ENCODE measurements at places on chromosomes 16 and 17.

GRCh38 chr17:50837980-50838954 lies 2.9 kb downstream of the WFIKKN2 start:
- no peak for DNase-seq

DNA sequence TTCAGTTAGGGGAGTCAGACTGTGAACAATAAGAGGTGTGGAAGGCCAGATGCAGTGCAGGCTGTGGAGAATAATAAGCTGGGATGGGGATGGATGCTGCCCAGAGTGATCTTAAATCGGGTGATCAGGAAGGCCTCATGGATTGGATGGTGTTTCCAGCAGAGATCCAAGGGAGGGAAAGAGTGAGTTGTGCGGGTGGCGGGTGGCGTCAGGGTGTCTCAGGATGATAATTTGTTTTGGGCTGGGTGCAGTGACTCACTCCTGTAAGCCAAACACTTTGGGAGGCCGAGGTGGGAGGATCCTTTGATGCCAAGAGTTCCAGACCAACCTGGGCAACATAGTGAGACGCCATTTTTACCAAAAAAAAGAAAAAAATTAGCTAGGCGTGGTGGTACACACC lies 7.9 kb downstream of the CLUAP1 start:
- no peak for DNase-seq

GRCh38 chr17:79417476-79417988 lies 193.3 kb downstream of the RBFOX3 start:
- DNase-seq, result no peak

DNA sequence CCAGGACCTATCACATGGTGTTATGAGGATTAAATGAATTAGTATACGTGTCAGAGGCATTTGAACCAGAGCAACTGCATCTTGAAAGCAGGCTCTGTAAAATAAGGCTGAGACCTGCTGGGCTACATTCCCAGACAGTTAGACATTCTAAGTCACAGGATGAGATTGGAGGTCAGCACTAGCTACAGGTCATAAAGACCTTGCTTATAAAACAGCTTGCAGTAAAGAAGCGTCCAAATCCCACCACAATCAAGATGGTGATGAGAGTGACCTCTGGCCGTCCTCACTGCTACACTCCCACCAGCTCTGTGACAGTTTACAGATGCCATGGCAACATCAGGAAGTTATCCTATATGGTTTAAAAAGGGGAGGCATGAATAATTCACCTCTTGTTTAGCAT lies 71.8 kb downstream of the IRF8 start:
- DNase-seq, result no peak
